ENCODE measurements at places on chromosomes 1 and 21.

GRCh38 chr1:227944090-227944930 is 3.4 kb downstream of the WNT9A start:
- no peak for DNase-seq

DNA sequence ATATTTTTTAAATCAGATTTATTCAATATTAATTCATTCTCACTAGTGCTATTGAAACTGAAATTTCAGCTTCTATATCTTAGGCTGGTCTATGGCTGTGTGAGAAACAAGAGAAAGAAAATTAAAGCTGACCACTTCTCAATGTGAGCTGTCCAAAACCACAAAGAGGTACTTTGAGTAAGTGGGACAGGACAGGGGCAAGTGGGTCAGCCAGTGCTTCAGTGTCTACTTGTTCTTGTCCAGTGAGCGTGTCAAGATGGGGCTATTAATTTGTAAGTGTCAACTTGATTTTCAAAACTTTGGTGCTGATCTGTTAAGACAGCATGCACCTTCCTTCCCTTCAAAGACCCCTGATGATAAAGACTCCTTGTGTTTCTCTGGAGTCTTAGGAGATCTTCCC is 533.9 kb downstream of the PLPP3 start:
- no peak for DNase-seq

GRCh38 chr1:226615876-226616275 is 67.3 kb downstream of the STUM start:
- no peak for DNase-seq

DNA sequence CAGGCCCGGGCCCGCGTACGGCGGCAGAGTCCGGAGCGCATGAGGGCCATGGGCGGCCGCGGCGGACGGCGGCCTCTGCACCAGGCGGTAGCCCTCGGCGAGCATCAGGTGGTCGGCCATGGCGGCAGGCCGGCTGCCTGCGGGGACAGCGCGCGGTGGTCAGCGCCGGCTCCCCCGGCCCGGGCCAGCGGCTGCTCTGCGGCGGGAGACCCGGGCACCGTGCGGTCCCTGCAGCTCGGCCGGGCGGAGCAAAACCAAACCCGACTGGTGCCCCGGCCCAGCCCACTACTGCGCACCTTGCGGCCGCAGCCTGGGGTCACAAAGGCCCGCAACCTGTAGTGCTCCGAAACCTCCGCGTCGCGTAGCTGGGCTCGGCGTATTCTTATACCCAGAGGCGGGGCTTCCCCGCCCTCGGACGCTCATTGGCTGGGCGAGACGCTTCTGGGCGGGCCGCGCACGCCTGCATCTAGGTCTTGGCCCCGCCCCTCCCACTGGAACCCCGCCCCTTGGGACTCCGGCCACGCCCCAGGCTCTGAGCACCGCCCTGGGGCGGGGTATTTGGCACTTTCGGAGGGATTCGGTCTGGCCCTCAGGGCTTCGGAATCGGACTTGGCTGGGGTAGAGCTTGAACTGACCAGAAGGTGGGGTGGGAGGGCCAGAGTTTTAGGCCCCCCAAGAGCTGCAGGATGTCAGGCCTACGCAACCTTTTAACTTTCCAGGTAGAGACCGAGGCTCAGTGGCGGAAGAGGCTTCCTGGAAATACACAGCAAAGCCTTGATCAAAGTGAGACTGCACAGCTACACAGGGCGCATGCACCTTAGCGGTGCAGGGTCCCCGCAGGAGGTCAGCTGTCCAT is at the start of gene CITED4:
CITED4 (minus strand) TSS at position 356 of the 856 bp plus-strand sequence; CDS start at position 120, 236 bp downstream.
- no peak for DNase-seq

GRCh38 chr21:28781602-28782276 is 210.9 kb downstream of the LTN1 start:
- DNase-seq, result peak; percentile 31

- no peak for DNase-seq
These were observed 20.3 kb upstream of the IL6R start for GRCh38 chr1:154384650-154385489.

DNA sequence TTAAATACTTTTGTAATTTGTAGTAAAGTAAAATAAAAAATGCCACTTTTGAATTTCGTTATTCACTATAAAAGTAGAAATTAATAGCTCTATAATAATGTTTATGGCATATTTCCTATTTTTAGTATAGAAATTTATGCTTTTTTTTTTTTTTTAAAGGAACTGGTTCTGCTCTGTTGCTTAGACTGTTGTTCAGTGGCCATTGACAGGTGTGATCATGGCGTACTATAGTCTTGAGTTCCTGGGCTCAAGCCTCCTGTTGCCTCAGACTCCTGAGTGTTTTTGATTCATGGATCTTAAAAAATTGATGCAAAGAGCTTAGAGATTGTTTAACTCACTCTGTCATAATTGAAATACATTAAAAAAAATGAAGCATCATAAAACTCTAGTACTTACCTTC is 53.6 kb downstream of the RPS6KC1 start:
- DNase-seq, result no peak

- no peak for DNase-seq
These were observed 75.0 kb upstream of the DPT start for GRCh38 chr1:168803806-168804510.

DNA sequence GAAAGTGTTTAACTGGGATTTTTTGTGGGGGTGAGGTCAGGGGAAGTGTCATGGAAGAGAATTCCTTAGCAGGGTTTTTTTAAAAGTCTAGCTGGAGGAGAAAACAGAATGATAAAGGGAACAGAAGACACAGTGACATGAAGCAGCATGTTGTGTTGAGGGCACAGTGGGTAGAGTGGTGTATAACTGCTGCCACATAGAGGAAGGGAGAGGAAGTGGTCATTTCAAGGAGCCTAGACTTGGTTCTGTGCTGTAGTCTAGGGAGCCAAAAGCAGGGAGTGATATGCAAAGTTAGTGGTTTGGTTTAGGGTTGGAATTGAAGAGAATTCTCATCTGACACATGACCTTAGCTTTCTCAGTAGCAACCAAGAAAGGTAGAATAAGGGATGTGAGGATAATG is 10.2 kb downstream of the EEIG2 start:
- DNase-seq, result peak; percentile 54

DNA sequence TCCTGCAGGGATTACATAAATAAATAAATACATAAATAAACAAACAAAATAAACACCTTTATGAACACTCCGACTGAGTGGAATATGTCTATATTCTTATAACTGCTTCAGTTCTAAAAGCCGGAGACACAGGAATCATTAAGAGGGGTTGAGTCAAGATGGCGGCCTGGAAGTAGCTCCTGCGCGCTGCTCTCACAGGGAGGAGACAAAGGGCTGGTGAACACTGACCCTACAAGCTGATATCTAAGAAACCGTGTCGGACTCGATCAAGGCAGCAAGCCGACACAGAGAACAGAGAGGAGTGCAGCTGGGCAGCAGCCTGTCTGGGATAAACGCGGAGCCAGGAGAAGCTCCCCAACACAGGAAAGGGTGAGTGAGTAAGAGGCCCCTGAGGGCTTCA is 1098.6 kb upstream of the NCAM2 start:
- no peak for DNase-seq

DNA sequence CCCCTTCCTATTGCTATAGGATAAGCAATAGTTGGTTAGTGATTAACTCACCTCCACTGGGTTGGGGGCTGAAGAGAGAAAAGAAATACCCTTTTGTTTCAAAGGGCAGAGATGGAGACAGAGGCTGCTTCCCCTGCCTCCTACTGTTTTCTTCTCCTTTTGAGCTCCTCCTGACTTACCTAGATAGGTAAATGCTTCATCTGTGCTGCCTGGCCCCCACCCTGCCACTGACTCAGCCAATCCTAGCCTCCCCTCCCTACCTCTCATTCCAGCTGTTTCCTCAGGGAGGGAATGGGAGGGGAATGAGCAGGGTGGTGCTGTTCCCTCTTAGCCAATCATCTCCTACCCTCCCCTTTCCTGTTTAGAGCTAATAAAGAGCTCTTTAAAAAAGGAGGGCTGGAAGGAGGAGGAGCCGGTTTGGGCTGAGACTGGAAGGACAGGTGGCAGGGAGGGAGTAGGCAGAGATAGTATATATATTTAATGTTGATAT is at the start of gene C1orf116:
C1orf116 (minus strand) TSS at position 229 of the 490 bp plus-strand sequence. CDS start 5,158 bp downstream, outside the sequence.
- DNase-seq, result peak; percentile 53

DNA sequence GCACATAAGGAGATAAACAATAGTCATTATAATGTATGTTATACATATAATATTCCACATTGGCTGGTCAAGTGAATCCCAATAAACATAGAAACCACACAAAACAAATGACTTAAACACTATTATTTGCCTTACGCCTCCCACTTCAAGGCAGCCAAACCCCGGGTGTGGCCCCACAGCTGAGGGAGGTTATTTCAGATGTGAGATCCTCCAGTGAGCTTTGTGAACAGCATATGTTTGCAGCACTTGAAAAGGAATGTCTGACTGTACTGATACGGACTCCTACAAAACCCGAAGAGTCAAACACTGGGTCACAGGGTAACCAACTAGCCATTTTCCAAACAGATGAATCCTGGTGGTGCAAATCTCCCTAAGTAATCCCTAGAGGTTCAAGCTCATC is 27.1 kb upstream of the DISP1 start:
- no peak for DNase-seq

DNA sequence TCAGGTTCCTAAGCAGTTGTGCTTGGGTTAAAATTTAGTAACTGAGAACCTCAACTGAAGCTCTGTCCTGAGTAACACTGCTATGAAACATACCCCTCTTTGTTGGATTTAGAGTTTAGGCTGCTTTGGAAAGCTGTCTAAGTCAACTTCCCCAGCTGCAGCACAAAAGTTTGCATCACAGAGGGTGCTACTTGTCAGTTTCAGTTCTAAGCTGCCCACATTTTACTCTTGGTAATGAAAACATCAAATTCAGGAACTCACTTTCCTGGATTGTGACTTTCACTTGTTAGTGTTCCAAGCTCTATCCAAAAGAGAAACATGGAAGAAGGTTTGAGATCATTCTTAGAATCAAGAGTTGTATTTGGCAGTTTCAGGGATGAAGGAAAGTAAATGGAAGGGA is 191.7 kb upstream of the NFIA start:
- DNase-seq, result no peak

GRCh38 chr21:14916676-14917141 is 148.1 kb downstream of the NRIP1 start:
- no peak for DNase-seq

GRCh38 chr1:183942933-183943693 is 94.4 kb downstream of the COLGALT2 start:
- peak; percentile 89 for DNase-seq

DNA sequence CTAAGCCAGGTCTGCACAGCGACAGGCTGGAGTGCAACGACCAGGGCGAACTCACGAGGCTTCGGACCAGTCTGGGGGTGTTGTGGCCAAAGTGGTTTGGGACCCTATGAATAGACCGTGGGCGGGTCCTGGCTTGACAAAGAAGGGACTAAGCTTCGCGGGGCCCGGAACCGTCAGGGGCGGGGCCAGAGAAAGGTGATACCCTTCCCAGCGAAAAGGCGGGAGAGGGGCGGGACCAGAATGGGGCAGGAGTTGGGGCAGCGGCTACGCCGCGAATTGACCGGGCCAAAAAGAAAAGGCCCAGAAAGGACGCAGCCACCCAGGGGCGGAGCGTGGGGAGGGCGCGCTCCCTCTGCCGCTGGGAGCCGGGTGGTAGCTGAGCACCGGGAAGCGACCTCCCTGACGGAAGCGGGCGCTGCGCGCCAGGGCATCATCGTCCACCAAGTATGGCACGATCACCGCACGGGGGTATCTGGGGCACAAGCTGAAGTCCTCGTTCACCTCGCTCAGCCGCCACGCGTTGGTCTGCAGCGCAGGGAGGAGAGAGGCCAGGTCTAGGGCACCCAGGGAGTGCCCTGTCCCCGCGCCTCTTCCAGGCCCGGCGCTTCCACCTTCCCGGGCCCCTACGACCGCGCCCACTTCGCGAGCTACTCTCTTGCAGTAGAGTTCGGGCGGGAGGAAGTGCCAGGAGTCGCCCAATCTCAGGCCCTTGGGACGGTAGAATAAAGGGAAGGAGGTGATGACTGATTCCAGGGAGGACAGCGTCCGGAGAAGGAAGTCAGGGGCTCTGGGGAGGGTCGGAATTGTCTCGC is 6.7 kb upstream of the FAM167B start:
- DNase-seq, result peak; percentile 74

- DNase-seq, result no peak
These were observed 145.5 kb upstream of the NRIP1 start for GRCh38 chr21:15210235-15210678.

DNA sequence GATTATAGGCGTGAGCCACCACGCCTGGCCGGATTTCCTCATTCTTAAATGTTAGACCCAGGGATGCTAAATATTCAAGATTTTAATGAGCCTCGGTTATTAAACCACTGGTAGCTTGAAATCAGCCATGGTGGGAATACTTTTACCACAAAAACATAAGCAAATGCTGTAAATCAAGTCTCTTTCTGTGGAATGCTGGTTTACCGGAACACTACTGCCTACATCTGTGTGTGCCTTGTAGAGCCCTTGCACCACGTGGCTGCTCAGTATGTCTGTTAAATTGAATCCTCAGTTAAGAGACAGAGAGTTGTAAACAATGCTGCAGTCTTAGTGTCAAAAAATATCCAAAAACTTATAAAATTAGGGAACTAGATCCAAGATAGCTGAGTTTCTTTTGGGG is 26.8 kb upstream of the CNN3 start:
- no peak for DNase-seq

- DNase-seq, result peak; percentile 70
These were observed 6.0 kb downstream of the CADM3 start for GRCh38 chr1:159177272-159177907.

- DNase-seq, result no peak
These were observed 7.2 kb downstream of the PGLYRP4 start for GRCh38 chr1:153341431-153341934.

GRCh38 chr1:27607239-27607804 is 3.4 kb upstream of the AHDC1 start:
- no peak for DNase-seq

DNA sequence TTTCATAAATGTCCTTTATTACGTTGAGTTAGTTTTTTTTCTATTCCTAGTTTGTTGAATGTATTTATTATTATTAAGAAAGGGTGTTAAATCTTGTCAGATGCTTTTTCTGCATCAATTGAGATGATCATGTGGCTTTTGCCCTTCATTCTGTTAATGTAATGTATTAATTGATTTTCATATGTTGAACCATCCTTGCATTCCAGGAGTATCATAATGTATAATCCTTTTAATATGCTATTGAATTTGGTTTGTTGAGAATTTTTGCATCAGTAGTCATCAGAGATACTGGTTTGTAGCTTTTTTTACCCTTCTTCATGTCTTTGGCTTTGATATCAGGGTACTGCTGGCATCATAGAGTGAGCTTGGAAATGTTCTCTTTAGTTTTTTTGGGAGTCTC is 100.0 kb downstream of the POFUT2 start:
- DNase-seq, result no peak

DNA sequence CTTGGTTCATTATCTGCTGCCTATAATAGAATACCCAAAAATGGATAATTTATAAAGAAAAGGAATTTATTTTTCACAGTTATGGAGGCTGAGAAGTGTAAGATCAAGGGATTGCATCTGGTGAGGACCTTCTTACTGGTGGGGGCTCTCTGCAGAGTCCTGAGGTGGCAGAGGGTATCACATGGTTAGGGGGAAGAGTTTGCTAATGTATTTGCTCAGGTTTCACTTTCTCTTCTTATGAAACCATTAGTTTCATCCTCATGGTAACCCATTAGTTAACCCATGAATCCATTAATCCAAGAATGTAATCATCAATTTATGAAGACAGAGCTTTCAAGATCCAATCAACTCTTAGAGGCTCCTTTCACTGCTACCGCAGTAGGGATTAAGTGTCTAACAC is 120.6 kb downstream of the DNM3 start:
- no peak for DNase-seq

GRCh38 chr1:161198897-161199431 is at the start of gene ADAMTS4:
ADAMTS4 (minus strand) TSS chr1:161199054; CDS start chr1:161198627, 427 bp downstream.
- no peak for DNase-seq

- DNase-seq, result no peak
These were observed 3.2 kb upstream of the APOBEC4 start for GRCh38 chr1:183656355-183656754.
